ENCODE measurements at places on chromosomes 6 and 20.
A peak's percentile ranks its signal among the peaks of the same experiment; 100 is the strongest.

DNA sequence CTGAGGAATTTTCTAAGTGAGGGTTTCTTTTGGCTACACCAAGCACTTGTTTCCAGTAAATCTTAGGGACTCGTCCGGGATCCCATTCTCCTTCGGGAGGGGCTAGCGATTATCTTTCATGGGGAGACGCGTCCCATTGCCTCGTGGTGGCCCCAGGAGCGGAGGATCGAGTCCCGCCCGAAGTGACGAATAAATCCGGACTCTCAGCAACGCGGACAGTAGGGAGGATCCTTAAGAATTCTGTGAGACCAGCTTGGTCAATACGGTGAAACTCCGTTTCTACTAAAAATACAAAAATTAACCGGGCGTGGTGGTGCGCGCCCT, 69.1 kb upstream of the PRSS16 start:
- DNase-seq = no peak

GRCh38 chr6:39934131-39934757, at the start of gene MOCS1:
TSS of gene MOCS1 (minus strand) at chr6:39934462. CDS start at chr6:39934417, 45 bp downstream.
- DNase-seq = peak; percentile 12

DNA sequence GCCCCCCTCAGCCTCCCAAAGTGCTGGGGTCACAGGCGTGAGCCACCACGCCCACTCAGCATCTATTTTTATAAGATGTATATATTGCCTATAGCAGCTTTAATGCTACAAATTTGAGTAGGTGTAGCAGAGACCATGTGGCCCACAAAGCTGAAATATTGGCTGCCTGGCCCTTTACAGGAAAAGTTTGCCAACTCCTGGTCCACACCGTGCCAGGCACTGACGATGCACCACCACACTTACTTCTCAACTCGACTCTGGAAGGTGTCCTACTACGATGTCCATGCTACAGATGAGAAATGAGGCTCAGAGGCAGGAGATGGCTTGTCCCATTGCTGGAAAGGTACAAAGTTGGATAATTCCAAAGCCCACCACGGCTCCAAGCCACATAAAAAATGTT, 17.2 kb upstream of the SRSF6 start:
- no peak for DNase-seq

- no peak for DNase-seq
Observed at GRCh38 chr6:43304882-43305281, 3.7 kb downstream of the CRIP3 start.

- peak; percentile 45 for DNase-seq
Observed at GRCh38 chr6:42404484-42404883, 47.2 kb downstream of the TRERF1 start.

DNA sequence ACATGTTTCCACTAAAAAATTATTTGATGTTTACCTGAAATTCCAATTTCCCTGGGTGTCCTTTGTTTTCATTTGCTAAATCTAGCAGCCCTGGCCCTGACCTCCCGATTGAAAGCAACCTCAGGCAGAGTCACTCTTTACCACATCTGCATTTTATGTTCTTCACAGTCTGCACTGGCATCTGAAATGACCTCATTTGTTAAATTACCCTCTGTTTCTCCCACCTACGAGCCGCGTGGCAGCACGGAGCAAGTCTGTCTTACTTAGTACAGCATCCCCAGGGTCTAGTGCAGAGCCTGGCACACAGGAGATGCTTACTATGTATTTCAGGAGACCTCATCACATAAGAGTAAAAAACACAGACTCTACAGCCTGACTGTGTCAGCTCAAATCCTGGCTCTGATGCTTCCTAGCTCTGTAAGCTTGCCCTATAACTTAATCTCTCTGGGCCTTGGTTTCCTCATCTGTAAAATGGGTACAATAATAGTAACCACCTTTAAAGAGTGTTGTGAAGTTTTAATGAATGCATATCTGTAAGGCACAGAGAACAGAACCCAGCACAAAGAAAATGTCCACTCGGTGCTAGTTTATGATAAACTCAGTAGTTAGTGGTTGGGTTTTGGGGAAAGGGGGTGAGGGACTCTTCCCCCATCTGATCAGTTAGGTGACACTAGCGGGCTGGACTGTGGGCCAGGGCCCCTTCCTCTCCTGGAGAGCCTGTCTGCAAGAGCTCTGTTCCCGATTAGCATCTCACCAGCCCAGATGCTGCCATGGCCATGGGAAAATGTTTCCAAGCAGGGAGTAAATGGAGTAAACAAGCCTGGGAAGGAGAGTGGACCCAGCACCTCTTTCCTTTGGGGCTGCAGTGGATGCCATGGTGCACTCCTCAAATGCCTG, 88.2 kb downstream of the PREX1 start:
- DNase-seq = peak; percentile 71

GRCh38 chr20:38985060-38985459, 22.9 kb downstream of the DHX35 start:
- no peak for DNase-seq

DNA sequence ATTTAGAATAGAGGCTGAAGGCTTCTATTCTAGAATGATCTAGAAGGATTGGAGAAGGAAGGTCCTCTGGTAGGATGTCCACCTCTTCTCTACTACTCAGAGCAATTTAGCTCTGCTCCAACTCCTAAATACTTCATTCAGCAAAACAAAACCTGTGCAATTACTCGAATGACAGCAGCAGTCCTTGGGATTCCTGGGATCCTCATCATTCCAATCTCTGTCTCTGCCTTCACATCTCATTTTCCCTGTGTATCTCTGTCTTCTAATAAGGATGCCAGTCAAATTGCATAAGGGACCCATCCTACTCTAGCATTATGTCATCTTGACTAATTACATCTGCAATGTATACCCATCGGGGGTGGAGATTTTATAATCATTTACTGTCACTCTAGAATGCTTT, 5.5 kb upstream of the AIG1 start:
- DNase-seq = no peak

- DNase-seq = no peak
Observed at GRCh38 chr20:58762120-58762519, 69.5 kb downstream of the NPEPL1 start.

DNA sequence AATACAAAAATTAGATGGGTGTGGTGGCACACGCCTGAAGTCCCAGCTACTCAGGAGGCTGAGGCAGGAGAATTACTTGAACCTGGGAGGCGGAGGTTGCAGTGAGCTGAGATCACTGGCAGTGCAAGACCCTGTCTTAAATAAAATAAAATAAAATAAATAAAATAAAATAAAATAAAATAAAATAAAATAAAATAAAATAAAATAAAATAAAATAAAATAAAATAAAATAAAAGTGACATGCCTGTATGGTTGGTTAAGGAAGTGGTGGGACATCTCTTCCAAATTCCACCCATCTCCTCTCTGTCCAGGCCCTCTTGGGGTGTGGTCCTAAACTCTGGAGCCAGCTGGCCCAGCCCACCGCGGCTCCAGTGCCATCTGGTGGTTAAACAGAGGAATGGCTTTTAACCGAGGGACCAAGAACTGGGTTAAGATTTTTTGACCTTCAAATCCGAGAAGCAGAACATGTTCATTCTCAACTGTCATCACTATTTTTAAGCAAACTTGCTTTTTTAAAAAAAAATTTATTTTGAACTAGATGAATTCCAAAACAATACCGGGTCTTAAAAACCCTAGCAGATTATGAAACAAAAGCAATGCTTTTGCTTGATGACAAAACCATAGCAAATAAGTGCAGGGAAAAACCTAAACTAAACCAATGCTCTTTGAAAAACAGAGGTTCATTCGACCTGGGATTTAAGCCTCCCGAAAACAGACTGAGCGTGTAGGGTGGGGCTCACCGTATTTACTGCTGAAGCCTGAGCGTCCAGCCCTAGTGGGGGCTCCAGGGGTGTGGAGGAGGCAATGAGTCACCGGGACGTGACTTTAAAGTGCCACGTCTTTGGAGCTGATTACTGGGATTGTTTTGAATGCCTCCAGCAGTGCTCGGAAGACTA, 68.8 kb downstream of the CDC5L start:
- peak; percentile 62 for DNase-seq

- no peak for DNase-seq
Observed at GRCh38 chr6:138800377-138801150, 4.7 kb downstream of the ECT2L start.

DNA sequence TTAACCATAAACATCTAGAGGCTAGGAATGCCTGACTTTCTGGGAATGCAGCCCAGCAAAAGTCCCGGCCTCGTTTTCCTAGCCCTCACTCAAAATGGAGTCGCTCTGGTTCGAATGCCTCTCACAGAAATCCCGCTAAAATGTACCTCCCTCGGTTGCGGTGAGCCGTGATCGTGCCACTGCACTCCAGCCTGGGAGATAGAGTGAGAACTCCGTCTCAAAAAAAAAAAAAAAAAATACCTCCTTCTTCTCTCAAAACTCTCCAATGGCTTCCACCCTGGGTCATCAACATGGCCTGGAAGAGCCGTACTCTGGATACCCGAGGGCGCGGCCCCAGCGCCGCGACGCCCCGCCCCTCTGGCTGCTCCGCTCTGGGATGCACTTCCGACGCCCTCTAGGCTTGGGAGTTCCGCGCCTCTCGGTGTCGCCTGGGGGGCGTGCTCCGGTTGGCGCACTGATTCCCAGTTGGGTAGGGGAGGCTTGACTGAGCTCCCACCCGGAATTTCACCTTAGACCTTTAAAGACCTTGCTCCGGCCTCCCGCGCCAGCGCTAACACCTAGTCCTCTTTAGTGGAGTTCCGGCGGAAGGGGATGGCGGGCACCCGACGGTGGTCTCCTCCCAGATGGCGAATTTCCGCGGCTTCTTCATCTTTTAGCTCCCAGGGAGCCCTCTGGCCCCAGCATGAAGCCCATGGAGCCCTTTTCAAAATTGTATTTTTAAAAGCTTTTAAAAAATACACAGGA, 12.3 kb downstream of the HMGN4 start:
- peak; percentile 56 for DNase-seq

DNA sequence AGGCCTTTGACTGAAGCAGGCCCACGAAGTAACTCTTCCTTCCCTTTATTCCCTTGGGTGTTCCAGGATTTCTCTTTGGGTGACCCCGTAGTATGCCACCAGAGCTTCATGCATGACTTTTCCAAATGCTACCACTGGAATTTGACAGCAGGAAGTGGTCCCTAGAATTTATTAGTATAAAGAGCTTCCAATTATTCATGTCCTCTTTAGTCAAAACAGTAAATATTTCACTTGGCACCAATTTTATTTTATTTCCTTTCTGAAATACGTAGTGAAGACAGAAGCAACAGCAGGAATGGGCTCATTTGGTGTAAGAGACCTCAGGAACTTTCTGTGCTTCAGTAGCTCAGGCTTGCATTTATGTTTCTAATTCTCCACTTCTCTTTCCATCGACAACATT, 151.3 kb downstream of the LCA5 start:
- no peak for DNase-seq

DNA sequence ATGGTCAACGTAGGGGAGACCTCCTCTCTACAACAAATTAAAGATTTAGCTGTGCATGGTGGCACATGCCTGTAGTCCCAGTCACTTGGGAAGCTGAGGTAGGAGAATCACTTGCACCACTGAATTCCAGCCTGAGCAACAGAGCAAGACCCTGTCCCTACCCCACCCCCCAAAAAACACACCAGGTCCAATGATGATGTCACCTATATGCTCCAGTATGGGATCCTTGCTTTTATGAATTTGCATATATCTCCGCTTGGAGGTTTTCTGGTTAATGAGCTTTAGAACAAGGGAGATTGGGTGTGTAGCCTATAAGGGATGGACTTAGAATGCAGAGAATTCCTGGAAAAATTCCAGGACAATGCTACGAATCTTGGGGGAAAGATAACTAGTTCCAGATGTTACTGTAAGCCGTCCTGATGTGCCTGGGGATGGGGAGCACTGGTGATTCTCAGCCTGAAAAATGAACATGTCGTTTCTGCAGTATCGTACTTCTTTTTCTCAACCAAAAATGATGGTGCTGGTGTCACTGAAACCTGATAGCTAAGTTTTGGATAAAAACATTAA, 61.1 kb downstream of the ZBTB2 start:
- no peak for DNase-seq

- DNase-seq = no peak
Observed at GRCh38 chr6:68635412-68635705, 277 bp downstream of the ADGRB3 start.

GRCh38 chr20:19456595-19457395, 244.4 kb downstream of the SLC24A3 start:
- no peak for DNase-seq

- DNase-seq = no peak
Observed at GRCh38 chr6:113755449-113756289, 101.5 kb upstream of the MARCKS start.

GRCh38 chr6:100466410-100467128, 1.8 kb upstream of the SIM1 start:
- DNase-seq = no peak

DNA sequence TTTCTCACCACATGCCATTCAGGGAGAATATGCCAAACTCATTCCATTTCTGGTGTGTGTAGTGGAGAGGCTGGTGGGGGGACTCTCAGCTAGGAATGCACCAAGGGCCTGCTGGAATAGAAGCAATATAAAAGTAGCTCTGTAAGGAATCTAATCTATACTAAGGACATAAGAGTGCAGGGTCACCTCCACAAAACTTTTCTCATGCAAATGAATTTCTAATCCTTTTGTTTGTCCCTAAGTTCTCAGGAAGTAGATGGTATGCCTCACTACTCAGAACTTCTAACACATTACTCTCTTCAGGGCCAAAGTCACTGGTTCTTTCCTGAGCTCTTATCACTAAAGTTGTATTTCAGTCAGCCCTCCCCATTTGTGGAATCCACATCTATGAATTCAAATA, 427.2 kb downstream of the C6orf118 start:
- DNase-seq = no peak
